Activated CD4-positive, alpha-beta T cell treated with anti-CD3 and anti-CD28 coated beads for 1 hour (primary cell): ENCODE measurements at places on chromosomes 1 and 21.

DNA sequence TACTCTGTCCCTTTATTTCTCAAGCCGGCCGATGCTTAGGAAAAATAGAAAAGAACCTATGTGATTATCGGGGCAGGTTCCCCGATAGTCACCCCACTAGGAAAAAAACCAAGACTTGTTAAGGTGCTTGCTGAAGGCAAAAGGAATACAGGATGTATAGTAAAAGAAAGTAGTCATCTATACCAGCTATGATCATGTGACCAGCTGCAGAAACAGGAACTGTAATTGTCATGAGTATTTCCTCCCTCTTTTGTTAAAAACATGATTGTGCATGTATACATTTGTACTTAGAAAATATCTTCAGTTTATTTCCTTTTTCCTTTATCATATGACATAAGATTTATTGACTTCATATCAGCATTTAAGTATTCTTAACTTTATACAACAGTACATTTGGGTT lies 30.5 kb downstream of the PIGK start:
- no peak for DNase-seq

- no peak for DNase-seq
Observed at GRCh38 chr1:219773775-219774174, 154.6 kb downstream of the SLC30A10 start.

DNA sequence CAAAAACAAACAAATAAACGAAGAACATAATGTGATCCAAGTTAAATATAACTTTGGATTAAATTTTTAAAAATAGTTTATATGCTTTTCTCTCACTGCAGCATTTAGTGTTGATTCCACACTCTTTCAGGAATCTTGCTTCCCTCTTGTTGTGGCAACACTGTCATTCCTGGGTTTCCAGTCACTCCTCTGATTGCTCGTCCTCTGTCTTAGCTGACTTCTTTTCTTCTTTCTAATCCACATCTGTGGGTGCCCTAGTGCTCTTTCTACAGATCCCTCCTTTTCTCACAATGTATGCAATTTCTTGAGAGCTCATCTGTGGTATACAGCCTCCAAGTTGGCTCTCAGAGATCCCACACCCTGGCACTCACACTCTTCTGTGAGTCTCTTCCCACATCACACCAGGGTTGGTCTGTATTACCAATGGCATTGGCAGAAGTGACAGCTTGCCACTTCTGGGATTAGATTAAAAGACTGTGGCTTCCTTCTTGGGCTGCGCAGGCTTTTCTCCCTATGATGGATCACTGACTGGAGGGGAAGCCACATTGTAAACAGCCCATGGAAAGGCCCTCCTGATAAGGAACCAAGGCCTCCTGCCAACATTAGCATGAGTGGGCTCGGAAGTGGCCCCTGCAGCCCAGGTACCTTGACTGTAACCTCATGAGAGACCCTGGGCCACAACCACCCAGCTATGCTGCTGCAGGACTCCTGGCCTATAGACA lies 11.5 kb upstream of the MYOC start:
- DNase-seq = no peak

DNA sequence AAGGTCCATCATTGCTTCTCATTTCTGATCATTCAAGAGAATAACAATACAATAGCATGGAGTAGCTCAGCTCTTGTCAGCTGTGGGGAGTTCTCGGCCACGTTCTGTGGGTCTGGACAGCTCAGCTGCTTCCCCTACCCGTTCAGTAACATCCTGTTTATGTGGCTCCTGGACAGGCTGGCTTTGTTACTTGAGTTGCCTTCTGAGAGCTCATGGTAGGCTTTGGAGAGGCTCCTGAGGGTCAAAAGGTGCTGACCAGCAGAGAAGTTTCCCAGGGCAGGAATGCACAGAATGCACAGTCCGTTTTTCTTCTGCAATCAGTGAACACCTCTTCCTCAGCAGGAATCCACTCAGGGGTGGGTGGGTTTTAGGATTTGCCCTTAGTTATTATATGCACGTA lies 36.0 kb downstream of the KAZN start:
- no peak for DNase-seq

DNA sequence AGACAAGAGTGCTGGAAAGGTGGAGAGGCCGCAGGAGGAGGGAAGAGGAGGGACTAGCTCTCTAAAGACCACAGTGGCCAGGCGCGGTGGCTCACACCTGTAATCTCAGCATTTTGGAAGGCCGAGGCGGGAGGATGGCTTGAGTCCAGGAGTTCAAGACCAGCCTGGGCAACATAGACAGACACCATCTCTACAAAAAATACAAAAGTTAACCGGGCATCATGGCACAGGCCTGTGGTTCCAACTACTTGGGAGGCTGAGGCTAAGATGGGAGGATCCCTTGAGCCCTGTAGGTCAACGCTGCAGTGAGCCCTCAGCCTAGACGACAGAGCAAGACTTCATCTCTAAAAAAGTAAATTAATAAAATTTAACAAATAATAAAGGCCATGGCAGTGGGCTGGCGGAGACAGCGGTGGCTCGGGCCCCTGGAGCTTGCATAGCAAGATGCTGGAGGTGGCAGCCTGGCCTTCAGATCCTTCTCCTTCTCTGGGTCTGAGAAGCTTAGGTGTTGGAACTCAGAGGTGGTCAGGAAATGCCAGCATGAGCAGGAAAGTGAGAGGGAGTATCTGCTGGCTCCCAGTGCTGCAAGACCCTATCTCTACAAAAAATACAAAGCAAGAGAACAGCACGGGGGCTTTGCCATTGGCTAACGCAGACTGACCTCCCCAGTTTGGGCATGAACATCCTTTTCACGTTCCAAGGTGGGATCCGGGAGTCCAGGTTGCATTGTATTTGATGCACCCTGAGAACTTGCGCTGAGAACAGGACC lies 10.7 kb downstream of the WNT3A start:
- DNase-seq = no peak

- no peak for DNase-seq
Observed at GRCh38 chr1:58883888-58884482, 100.1 kb upstream of the JUN start.

DNA sequence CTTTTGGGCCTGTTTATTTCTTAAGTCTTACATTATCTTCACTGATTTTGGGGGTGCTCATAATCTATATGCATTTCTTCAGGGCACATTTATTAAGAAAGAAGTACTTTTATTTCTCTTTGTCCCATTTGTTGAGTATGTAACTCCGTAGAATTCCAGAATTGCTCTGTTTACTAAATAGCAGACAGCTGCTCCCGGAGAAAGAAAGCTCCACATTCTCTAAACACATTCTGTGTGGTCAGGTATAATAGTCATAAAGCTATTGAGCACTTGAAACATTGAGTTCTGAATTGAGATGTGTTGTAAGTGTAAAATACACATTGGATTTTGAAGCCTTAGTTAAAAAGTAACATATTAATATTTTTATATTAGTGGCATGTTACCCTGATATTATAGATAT lies 206.5 kb downstream of the SPATA17 start:
- DNase-seq = no peak

DNA sequence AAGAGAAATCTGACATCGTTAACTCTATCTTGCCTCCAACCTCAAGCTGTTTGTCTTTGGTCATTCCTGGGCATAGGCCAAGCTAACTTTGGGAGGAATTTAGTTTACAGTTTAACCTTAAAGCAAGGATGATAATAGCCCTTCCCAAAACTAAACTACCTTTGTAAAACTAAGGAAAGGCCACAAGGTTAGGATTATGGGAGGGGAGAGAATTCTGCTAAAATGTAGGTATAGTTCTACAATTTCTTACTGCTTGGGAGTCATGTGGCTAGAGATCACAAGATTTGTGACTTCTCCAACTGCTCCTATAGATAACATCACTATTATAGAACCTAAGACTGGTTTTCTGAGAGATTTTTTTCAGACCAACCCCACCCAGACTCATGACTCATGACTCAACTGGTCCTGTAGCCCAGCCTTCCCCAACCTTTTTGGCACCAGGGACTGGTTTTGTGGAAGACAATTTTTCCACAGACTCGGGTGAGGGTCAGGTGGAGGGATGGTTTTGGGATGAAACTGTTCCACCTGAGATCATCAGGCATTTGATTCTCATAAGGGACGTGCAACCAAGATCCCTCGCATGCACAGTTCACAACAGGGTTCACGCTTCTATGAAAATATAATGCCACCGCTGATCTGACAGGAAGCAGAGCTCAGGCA lies 70.7 kb upstream of the MUTYH start:
- DNase-seq = no peak

DNA sequence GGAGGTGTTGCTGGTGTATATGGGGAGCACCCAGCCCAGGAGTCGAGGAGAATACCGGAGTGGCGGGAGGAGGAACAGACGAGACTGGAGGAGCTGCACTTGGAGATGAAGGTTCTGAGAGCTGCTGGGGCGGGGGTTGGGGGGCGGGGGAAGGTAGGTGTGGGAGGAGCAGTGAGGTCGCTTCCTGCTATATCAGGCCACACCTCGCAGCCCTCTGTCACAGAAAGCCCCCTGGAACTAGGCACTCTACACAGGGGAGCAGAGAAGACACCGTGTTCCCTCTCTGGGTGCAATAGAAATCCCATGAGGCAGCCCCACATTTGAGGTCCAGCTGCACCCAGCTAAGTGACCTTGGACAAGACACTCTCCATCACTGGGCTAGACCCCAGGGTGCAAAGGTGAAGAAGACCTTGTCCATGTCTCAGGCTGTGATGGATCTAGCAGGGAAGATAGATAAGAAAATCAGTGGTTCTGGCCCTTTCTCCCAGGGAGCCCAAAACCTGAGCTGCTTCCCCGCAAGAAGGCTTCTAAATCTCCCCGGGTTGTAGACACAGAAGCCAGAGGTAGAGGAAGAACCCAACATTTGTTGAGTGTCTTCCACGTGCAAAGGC lies 155.8 kb upstream of the EDN2 start:
- DNase-seq = no peak

DNA sequence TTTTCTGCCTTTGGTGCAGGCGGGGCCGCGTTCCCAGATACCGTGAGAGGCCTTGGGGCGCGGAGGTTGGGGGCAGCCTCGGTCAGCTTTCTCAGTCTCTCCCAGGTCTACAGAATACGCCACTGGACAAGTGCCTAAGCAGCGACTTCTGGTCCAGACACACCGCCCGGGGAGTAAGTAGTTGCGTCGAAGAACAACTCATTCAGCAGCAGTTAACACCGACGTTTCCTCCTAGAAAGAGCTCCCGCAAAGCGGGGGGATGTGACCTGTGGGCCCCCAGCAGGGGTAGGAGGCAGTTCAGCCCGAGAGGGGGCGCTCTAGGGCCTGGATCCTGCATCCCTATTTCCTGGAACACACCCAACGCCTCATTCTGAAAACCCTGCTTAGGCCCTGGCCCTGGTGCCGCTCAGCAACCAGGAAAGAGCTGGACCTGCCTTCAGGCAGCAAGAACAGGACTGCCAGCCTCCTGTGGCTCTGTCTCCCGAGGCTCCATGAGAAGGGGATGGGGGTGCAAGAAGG lies 6.5 kb upstream of the BARHL2 start:
- DNase-seq = no peak

GRCh38 chr1:35691571-35692220 lies 27.0 kb downstream of the C1orf216 start:
- DNase-seq = no peak

DNA sequence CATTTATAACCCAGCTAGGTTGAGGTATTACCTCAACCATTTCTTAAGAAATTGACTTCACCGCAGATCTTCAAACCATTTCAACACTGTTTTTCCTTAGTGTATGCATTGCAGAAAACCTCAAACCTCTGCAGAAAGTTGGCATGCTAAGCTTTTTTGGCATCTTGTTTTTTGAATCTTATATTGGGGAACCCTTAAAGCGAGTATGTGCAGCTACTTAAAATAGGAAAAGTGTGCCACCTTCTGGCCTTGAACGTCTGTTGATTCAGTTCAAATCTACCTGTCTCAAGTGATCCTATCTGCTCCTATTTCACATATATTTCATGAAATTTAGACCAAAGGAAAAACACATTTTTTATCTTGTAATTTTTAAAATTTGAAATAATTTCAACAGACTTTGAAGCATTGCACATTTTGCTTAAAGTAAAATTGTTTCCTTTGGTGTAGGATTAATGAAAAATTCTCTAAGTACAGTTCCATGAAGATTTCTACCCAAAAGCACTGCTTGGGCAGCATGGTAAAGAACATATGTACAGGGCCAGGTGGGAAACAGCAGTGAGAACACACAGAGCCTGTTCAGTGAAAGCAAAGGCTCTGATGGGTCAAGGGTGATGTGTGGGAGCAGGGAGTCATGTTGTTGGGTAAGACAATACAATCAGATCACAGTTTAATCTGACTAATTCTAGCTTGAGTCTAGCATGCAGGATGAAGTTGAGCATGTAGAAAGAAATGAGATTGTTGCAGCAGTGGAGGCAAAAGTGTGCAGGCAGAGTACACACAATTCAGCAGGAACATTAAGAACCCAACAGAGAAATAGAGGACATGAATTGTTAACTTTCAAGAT lies 17.2 kb downstream of the HENMT1 start:
- no peak for DNase-seq

- DNase-seq = no peak
Observed at GRCh38 chr1:44964396-44964795, 22.0 kb downstream of the EIF2B3 start.

DNA sequence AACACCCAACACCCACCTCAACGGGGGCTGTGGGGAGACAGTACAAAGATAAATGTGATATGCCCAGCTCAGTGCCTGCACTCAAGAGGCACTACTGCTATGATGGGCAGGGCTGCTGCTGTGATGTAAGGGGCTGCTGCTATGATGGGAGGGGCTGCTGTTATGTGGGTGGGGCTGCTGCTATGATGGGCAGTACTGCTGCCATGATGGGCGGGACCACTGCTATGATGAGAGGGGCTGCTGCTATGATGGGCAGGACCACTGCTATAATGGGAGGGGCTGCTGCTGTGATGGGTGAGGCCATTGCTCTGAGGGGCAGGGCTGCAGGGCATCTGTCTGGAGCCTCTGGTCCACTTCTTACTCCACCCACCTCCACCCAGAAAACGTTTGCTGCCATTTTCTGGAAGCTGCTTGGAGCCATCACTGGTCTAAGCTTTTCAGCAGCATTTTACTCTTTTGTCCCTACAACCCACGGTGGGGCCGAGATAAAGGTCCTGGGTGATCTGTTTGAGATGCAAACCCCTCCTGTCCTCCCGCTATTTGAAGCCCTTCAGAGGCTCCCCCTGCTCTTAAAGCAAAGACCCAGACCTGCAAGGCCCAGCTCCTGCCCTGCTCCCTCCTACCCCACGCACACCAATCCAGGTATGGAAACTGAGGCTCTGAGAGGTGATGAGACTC lies 656.9 kb downstream of the PTPRU start:
- no peak for DNase-seq

GRCh38 chr1:11703357-11704193 lies 12.1 kb downstream of the DRAXIN start:
- DNase-seq = no peak

DNA sequence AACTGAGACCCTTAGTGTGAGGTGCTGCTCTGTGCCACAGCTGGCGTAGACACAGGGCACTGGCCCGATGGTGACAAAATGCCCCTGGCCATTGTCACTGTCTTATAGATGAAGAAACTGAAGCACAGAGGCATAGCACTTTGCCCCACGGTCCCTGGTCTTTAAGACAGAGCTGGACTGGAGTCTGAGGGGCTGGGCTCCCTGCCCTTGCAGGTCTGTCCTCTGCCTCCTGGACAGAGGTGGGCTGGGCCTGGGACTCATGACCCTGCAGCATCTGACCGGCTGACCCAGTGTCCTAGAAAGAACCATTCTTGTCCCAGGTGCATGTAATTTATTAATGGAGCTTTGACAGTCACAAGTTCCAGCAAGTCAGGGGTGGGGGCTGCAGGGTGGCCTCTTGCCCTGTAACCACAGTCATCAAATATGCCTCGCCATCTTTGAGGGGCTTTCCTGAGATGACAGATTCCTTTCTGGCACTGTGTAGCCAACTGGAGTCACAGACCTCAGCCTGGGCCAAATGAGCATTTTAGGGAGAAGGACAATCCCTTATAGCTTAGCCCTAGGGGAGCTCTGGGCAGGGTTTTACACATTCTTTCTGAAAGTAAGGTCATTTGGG lies 6.1 kb downstream of the SLFNL1 start:
- DNase-seq = no peak
